ENCODE measurements at places on chromosomes 2 and 18.
A peak's percentile ranks its signal among the peaks of the same experiment; 100 is the strongest.

DNA sequence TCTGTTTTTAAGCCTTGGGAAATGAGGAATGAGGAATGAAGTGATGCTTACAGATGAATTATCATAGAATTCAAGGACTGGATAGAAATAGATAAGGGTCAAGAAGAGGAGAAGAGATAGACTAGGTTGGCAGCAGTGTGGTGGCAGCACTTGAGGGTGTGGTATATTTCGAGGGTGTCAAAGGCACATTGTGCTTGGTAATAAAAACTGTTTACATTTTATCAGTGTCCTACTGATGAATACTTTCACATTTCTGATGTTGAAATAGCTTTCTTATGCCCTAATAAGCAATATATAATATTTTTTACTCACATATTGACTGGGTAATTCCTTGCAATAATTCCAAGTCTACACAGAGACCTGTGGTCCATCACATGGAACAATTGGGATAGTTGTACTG lies 3.4 kb downstream of the TFPI start:
- DNase-seq, result no peak

DNA sequence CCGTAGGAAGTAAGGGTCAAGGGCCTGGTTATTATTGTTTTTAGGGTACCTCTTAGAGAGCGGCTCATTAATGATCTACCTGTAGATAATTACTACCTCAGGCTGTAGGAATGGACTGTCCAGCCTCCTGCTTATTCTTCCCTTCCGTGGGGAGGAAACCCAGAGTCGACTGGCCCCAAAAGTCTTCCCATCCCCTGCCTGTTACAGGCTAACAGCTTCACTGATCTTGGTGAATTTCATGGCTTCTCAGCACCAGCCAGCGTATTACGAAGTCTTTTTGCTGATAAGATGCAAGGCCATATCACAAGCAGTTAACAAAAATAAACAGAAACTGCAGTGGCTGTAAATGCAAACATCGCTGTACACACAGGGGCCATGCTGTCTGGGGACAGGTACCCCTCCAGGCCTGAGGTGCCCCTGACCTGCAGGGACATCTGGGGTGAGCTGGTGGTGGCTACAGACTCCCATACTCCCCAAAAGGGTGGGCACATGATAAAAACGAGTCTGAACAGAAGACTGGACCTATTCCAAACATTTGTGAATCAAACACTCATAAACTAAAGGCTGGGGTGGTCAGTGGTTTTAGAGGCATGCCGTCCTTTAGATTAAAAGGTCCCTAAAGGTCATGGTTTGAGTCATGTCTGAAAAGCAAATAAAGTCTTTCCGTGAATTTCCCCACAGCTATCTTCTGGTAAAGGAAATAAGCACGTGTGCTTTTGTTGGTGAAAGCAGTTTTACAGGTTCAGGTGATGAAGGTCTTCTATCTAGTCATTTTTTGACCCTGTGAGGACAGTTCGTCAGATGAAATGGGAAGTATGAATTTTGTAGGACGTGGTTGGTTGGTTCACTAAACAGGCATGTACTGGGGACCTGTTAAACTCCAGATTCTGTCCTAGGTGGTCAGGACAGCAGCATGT lies 36.7 kb downstream of the TTC39C start:
- no peak for DNase-seq

GRCh38 chr2:179861027-179861415 lies 391 bp downstream of the ZNF385B start:
- no peak for DNase-seq

GRCh38 chr2:73917696-73918207 lies 8.9 kb upstream of the DGUOK start:
- no peak for DNase-seq

DNA sequence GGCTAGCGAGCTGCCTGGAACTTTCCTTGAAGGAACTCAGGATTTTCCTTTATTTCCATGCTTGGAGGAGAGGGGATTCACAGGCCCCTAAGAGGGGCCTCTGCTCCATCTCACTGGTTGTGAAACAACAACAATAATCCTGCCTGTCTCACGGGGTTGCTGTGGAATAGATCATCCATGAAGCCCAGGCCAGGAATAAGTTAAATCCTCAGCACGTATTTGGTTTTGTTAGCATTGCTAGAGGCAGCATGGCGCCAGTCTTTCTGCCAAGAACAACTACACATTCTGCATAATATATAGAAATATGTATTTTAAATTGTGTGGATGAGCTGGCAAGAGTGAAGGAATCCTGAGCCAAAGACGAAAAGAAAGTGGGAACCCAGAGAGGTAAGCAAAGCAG lies 80.8 kb upstream of the L3MBTL4 start:
- DNase-seq, result no peak

DNA sequence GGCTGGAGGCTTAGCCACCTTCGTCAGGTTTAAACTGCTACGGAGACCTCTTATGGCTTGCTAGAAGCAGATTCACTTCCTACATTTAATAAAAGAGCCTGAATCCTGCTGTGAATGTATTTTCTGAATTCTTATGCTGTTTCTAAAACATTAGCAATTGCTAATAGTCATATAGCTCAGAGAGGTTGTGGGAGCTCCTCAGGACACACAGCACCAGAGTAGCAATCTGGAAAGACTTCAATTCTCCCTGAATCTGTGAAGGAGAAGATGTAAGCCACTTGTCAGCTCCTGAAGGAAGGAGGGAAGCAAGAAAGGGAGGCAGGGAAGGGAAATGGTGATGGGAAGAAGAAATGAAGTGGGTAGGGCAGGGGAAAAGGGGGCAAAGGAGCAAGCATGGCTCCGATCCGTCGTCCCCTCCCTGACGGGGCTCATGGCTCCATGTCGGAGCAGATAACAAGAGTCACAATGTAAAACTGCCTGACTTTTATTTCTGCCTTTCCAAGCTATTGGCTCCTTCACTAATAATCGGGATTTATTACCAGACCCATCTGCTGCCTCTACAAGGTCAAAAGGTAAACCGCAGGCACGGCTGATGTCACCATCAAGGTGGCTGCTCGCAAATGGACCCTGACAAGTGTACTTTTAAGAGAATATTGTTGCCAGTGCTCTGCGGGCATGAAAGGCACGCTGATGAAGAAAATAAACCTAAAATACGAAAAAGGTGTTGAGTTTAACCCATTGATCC lies 656.0 kb upstream of the SALL3 start:
- no peak for DNase-seq

- DNase-seq, result no peak
These were observed at the start of gene ZNF516 for GRCh38 chr18:76495006-76495370. Gene ZNF516, minus strand, starts transcription at chr18:76495242. Its CDS starts 52,188 bp downstream, at chr18:76443054.

GRCh38 chr18:24868311-24868710 lies 407.9 kb downstream of the HRH4 start:
- DNase-seq, result no peak

GRCh38 chr2:147945660-147946059 lies 74.9 kb downstream of the ORC4 start:
- no peak for DNase-seq

- no peak for DNase-seq
These were observed 57.6 kb downstream of the CCNT2 start for GRCh38 chr2:134976074-134976702.

GRCh38 chr18:58337686-58338085 lies 291.2 kb downstream of the ALPK2 start:
- DNase-seq, result no peak

GRCh38 chr2:69099541-69099940 lies 86.6 kb downstream of the ANTXR1 start:
- DNase-seq, result no peak

- DNase-seq, result no peak
These were observed 443.9 kb downstream of the PID1 start for GRCh38 chr2:228827056-228827700.

- DNase-seq, result no peak
These were observed 104.7 kb upstream of the NOSTRIN start for GRCh38 chr2:168697668-168698121.

- DNase-seq, result no peak
These were observed 8.6 kb downstream of the CLIP4 start for GRCh38 chr2:29123617-29124349.

- no peak for DNase-seq
These were observed 513.4 kb upstream of the NETO1 start for GRCh38 chr18:73381016-73381698.

DNA sequence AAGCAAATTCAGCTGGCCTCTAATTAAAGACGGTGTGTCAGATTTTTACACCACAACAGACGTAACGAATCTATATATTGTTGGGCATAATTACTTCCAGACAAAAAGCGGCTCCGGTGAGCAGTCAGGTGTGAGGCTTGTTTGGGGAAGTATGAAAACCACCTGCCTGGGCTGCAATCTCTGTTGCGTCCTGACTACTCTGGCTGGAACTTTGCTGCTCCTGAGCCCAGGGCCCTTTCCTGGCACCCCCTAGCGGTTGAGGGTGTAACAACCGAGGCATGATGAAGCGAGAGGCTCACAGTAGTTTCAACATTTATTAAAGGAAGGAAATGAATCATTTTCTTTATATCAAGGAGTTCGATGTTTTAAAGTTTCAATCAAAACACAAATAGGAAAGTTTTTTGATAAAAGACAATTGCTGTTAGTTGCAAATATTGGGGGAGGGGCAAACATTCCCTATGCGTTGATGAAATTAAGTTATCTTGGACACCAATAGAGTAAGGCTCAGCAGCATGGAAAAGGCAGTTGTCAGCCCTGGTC lies 10.6 kb upstream of the ITGB6 start:
- DNase-seq, result peak; percentile 58

DNA sequence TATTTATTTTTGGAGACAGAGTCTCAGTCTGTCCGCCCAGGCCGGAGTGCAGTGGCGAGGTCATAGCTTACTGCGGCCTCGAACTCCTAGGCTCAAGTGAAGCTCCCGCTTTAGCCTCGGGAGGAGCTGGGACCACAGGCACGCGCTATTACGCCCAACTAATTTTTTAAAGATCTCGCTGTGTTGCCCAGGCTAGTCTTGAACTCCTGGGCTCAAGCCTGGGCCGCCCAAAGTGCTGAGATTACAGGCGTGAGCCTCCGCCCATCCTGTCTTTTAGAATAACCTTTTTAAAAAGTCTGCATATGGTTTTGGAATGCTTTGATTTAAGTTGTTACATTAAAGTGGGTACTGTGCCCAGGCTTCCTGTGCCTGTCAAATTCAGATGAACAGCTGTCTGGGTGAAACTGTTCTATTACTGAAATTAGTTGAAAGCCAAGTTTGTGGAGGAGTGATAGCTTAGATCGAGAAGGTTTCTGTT lies 944 bp downstream of the RAB3GAP1 start:
- DNase-seq, result no peak

DNA sequence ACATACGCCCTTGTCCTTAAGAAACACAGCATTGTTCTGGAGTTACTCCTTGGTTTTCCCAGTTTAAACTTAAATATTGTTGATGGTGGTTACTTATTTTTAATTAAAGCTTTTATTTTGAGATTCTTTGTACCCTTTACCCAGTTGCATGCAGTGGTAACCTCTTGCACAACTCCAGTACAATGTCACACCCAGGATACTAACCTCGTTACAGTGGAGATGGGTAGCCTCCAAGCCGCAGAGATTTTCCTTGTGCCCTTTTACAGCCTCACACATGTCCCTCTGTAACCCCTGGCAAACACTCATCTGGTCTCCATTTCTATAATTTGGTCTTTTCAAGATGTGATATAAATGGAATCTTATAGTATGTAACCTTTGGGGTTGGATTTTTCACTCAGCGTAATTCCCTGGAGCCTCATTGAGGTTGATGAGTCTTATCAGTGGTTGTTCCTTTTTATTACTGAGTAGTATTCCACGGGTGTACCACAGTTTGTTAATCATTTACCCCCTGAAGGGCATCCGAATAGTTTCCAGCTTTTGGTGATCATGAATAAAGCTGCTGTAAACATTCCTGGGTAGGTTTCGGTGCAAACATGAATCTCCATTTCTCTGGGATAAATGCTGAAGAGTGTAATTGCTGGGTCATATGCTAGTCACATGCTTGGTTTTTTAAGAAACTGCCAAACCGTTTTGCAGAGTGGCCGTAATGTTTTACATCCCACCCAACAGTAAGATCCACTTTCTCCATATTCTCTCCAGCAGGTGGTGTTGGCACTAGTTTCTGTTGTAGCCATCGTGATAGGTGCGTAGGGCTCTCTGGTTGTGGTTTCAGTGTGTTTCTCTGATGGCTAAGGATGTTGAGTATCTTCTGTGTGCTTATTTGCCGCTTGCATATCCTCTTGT lies 68.6 kb downstream of the DGKD start:
- DNase-seq, result no peak

DNA sequence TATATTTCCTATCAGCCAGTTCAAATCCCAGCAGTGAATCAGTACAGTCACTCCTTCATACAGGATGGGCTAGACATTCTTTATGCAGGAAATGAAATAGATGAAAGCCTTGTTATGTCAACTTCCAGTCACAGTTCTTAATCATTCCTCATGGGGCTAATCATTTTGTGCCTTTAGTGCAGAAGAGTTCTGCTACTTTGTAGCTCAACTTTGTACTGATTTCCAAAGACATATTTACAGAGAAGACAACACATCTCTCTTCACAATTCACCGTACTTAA lies 593.9 kb upstream of the NETO1 start:
- DNase-seq, result no peak

- no peak for DNase-seq
These were observed 25.6 kb downstream of the ANKMY1 start for GRCh38 chr2:240532031-240532775.

- no peak for DNase-seq
These were observed 253.2 kb downstream of the NEDD4L start for GRCh38 chr18:58297198-58297597.

- no peak for DNase-seq
These were observed 4.3 kb downstream of the AAMP start for GRCh38 chr2:218265626-218266025.

GRCh38 chr18:33212363-33212762 lies 228.2 kb downstream of the CCDC178 start:
- DNase-seq, result no peak

- no peak for DNase-seq
These were observed 19.0 kb downstream of the ALK start for GRCh38 chr2:29902356-29902755.

DNA sequence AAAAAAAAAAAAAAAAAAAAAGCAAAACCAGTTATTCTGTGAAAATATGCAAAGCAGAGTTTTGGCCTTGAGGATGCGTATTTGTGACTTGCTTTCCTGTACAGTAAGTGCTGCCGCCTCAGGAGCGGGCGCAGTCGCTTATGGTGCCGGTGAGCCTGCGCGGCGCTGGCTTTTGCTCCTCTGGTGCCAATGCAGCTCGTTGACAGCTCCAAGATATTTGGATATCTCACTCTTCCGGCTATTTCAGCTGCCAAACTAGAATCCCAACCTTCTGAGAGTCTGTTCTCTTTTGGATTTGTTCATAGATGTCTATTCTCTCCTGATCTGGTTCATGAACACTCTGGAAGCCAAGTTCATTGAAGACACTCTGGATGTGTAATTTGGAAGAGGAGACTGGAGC lies 184.1 kb downstream of the AGAP1 start:
- no peak for DNase-seq

- DNase-seq, result no peak
These were observed 150.8 kb upstream of the PGAP1 start for GRCh38 chr2:197077336-197077735.

GRCh38 chr18:67525328-67526099 lies 9.0 kb upstream of the DSEL start:
- peak; percentile 83 for DNase-seq

GRCh38 chr2:172856606-172857005 lies 121.0 kb downstream of the RAPGEF4 start:
- no peak for DNase-seq
